Heart right ventricle (tissue), 16 donors: ENCODE measurements at places on chromosomes 2 and 18.

- DNase-seq = no peak
These were observed 1809.0 kb downstream of the SUCLG1 start for GRCh38 chr2:82650038-82650437.

DNA sequence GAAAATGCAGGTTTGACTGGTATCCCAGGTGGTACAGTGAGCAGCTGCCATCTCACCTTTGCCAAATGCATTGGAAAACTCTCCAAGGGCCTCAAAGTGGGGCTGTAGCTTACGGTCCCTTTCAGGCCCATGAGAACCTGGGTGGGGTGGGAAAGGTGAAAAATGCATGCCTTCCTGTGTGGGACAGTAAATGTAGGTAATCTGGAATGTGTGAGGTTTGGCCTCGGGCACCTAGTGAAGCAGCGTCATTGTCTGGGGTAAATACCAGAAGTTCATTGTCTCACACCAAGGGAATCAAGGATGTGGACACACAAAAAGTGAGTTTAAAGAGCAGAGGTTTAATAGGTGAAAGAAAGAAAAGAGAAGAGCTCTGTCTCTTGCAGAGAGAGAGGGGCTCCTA, 36.6 kb downstream of the TIMM21 start:
- no peak for DNase-seq

DNA sequence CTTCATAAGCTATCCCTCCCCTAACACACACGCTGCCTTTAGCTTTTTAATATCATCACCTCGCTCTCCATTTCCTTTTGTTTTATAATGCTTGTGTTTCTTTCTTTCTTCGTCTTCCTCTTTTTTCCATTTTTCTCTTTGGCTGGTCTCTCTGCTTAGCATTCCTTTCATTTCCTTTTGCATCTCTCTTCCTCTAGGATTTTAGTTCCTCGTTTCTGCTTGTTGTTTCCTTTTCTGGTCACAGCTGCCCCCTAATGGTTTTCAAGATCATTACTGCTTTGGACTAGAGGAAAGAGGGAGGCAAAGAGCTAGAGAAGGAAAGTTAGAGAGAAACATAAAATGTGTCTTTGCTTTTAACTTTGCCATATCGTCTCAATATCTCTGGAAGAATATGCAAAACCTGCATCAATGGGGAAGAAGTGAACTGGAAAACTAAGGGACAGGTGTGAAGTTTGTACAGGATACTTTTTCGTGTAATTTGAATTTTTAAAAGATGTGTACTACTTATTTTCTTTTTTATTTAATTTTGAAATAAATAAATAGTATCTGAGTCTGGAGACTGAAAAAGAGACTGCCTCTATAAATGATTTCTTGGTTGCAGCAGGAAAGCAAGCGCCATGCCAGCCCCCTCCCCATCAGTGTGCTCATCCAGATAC, 6.3 kb upstream of the NRP2 start:
- peak; percentile 48 for DNase-seq

DNA sequence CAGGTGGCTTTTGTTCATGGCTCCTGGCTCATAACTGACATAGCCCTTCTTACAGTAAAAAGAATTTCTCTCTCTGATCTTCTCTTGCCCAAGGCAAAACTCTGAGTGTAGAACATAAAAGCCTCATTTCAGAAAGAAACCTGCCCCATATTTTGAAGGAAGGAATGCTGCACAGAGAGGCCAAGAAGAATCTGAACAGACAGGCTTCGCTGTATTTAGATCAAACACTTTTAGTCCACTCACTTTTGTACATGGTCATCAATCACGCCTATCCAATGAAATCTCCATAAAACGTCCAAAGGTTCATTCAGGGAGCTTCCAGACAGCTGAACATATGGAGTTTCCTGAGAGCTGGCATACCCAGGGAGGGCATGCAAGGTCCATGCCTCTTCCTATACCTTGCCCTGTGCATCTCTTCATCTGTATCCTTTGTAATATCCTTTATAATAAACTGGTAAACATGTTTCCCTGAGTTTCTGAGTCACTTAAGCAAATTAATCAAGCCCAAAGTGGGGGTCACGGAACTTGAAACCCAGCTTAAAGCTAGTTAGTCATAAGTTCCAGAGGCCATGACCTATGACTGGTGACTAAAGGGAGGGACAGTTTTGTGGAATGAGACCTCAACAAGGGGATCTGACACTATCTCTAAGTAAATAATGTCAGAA, 62.5 kb upstream of the TMEM247 start:
- no peak for DNase-seq

GRCh38 chr2:85257359-85257969, 70.3 kb downstream of the TGOLN2 start:
- DNase-seq = peak; percentile 71

GRCh38 chr2:60007671-60008070, 545.8 kb downstream of the BCL11A start:
- no peak for DNase-seq

- no peak for DNase-seq
These were observed 472 bp downstream of the SLC20A1 start for GRCh38 chr2:112646102-112646719.

DNA sequence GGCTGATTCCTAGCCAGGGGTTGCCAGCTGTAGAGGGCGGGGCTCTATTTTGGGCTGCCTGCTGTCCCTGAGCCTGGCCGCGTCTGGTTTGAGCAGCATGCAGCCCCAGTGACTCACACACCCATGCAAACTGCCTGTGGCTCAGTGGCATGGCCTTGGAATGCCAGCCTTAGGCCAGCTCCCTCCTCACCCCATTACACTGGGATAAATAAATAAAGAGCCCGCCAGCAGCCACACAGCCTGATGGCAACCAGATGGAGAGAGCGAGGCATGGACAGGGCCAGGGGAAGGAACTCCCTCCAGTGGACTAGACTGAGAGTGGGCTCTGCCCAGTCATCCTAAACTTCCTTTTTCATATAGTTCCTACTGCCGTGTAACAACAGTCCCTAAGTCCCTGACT, 18.3 kb downstream of the NHEJ1 start:
- no peak for DNase-seq
